ENCODE measurements at places on chromosomes 5 and 9. TPM values are rescaled to one million over a fixed set of nuclear protein-coding genes. Genes with fewer than 3 reads are reported as not detected.

Gene C5orf58
- total RNA-seq: not detected

Gene P4HA2
- total RNA-seq: 46.4 TPM

Gene SLC25A51
- 20.3 TPM for total RNA-seq

Gene SPINK13
- not detected for total RNA-seq

Gene PKD2L2
- not detected for total RNA-seq

Gene TRPM3
- total RNA-seq: not detected

Gene SEC61B
- 317 TPM for total RNA-seq

Gene LCN15
- total RNA-seq: not detected
